ENCODE measurements at places on chromosomes 1 and 21.

DNA sequence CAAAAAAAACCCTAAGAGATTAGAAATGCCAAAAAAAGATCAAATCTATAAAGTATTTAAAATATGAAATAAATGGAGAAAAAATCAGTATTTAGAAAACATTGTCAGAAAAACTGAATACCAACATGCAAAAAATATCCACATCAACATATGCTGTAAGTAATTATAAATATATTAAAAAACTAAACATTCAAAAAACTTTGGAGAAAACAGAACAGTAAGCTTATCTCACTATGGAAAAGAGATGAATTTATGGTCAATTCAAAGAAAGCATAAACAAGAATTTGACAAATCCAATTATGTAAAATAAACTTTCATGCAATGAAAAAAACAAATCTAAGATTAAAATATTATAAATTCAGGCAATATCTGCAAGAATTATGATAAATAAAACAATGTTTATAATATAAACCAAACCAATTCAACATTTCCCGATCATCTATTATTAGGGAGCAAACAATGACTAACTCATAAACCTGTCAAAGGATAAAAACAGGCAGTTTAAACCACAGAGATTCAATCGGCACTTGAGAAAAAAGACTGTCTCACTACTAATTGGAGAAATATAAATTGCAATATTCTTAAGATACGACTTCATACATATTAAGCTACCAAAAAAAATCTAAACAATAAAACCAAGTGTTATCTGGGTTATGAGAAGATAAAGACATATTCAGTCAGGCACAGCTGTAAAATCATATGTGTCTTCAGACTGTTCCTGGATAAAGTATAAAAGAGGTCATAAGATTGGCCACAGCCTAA, 21.8 kb downstream of the EYA3 start:
- no peak for DNase-seq

DNA sequence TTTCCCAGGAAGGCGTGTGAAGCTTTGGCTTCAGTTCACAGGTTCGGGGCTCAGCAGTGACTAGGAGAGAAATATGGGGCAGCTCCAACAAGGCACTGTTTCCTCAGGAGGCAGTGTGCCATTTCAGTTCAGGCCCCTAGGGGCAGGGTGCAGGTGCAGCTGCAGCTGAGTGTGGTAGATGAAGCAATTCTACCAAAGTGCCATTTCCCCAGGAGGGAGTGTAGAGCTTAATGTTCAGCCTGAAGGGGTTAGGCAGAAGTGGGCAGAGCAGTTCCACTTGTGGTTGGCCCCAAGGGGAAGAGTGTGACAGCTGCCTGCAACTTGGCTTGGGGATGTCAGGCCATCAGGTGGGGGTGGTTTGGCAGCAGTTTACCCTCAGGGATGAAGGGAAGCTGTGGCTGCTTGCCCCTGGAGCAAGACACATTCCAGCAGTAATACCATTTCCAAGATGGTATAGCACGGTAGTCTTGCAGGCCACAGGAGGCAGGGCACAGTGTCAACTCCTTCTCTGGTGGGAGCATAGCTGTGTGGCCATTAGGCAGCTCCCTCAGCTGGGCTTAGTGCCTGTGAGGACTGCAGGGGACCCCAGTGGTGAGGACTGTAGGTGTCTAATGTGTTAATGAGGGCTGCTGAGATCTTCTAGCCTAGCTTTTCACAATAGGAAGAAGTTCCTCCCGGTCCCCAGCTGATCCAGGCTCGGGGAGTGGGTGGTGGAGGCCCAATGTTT, 34.7 kb downstream of the RGSL1 start:
- peak; percentile 11 for DNase-seq

- peak; percentile 81 for DNase-seq
These were observed 17.5 kb downstream of the SLC26A9 start for GRCh38 chr1:205925736-205926135.

DNA sequence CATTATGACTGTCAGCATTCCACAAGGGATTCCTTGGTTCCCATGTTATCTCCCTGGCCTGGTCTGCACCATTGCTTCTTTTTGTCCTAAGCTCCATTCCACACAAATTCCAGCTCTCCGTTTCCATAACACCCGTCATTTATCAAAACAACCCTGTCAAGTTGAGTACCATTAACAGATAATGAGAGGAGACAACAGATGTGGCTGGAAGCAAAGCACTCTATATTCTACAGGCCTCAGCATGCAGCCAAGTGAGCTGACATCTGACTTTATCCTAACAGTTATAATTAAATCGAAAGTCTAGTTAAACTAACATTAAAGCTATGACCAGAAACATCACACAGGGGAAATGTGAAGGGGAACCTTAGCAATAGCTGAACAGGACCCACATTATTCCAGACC, 110.4 kb downstream of the RERE start:
- peak; percentile 30 for DNase-seq

DNA sequence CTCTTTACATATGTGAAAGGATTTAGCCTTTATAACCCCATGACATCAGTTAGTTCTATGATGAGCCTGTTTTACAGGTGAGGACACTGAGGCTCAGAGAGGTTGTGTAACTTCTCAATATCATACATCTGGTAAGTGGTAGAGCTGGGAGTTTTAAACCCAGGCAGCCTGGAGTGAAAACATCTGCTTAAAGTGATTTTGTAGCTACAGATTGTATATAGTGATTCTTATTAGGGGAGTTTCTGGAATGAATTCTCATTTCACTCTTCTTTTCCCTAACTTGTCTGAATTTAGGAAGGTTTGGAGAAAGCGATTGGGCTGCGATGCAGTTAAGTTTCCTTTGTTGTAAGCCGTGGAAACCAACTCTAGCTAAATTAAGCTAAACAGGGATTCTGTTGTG, 175.6 kb downstream of the CAMTA1 start:
- DNase-seq, result no peak

DNA sequence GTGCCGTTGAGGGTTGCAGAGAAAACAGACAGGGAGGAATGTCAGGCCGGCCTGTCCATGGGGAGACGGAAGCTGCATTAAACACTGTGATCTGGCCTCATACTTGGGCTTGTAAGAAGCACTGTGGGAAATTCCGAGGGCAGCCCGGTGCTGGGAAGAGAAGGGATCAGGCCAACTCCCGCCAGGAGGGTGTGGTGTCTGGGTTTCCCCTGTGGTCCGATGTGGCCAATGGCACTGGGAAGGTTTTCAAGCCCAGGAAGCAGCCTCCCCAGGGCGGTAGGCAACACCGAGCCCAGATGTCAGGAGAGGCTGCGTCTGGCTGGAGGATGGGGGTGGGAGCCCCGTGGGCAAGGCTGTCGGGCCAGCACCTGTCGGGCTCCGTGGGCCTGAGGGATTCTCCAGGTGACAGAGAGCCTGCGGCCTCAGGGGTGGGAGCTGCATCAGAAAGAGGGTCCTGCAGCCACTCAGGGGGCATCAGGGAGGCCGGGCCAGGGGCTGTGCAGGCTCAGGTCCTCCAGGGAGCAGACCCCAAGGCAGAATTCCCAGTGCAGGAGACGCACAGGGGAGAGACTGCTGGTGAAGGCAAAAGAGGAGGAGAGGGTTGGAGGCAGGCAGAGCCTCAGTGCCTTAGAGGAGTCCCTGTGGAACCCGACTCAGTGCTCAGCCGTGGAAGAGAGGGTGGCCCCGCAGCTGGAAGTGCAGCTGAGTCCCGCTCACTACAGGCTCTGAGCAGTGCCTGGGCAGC, 8.4 kb downstream of the UBASH3A start:
- DNase-seq, result peak; percentile 29

- no peak for DNase-seq
These were observed 57.4 kb downstream of the MEGF6 start for GRCh38 chr1:3553940-3554223.

DNA sequence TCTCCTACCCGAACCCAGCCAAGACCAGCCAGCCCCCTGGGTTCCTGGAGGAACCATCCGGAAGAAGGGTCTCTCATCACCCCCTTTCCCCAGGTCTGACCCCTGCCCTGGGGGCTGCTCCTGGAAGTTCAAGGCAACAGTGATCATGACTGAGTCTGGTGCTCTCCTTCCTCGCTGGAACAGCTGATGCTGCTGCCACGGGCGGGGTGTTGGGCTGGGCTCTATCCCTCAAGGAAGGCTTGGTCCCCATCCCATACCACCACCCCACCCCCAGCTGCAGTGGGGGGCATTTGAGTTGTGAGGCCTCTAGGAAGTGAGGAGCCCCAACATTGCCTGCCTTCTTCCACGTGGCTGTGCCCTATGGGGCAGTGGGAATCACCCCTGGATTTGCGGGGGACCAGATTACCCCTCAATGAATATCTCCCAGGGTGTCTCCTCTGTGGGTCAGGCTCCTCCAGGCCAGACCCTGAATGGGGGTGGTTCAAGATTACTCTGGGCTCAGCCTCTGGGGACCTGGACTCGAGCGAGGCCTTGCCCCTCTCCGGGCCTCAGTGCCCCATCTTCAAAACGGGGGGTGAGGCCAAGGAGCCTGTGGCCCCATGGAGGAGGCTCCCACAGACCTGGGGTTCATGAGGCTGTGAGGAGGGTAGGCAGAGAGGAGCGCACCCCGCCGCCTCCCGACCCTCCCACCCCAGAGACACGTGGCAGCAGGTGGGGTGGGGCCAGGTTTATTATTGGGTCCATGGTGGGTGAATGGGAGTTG, 2.8 kb downstream of the MASP2 start:
- DNase-seq, result no peak

- no peak for DNase-seq
These were observed 168.3 kb upstream of the DUSP10 start for GRCh38 chr1:221910222-221910621.

- DNase-seq, result no peak
These were observed 172.3 kb upstream of the ARHGEF16 start for GRCh38 chr1:3282186-3282585.

- DNase-seq, result no peak
These were observed 21.7 kb downstream of the SLC26A9 start for GRCh38 chr1:205921570-205921909.

DNA sequence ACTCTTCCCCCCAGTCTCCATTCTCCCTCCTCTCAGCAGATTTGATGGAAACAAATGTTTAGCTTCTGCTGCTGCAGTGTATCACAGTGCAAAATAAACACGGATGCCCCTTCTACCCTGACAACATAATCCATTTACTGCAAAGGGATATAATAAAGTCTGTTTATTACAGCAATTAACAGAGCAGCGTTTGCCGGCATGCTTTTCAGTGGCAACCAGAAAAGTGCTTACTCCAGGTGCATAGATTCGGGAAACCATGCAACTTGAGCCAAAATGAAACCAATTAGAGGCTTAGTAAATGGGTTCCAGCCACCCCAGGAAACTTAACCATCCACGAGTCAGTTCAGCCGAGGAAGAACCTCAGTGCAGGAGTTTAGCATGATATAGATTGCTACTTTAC, 12.9 kb upstream of the LEMD1 start:
- no peak for DNase-seq

GRCh38 chr1:155339515-155340097, 18.9 kb downstream of the RUSC1 start:
- DNase-seq, result no peak

DNA sequence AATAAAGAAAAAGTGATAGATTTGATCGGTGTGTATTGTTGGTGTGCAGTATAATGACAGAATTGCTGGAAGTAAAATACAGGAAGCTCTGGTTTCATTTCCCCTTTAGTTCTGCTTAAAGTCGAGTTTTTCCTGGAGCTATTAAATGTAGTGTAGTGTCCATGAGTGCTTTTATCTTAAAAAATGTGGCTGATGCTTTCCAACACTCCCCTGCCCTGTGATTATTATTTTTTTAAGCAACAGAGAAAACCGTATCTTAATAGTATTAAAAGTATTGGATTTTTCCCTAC, 1.1 kb downstream of the LGALS8 start:
- no peak for DNase-seq

Data from A549 (cell line).